ENCODE measurements at places on chromosomes 7 and 10.
A peak's percentile ranks its signal among the peaks of the same experiment; 100 is the strongest.

- DNase-seq = no peak
Measured at GRCh38 chr10:101400585-101400984, 46.6 kb downstream of the BTRC start.

GRCh38 chr7:135833642-135834041 lies 85.0 kb upstream of the FAM180A start:
- no peak for DNase-seq

DNA sequence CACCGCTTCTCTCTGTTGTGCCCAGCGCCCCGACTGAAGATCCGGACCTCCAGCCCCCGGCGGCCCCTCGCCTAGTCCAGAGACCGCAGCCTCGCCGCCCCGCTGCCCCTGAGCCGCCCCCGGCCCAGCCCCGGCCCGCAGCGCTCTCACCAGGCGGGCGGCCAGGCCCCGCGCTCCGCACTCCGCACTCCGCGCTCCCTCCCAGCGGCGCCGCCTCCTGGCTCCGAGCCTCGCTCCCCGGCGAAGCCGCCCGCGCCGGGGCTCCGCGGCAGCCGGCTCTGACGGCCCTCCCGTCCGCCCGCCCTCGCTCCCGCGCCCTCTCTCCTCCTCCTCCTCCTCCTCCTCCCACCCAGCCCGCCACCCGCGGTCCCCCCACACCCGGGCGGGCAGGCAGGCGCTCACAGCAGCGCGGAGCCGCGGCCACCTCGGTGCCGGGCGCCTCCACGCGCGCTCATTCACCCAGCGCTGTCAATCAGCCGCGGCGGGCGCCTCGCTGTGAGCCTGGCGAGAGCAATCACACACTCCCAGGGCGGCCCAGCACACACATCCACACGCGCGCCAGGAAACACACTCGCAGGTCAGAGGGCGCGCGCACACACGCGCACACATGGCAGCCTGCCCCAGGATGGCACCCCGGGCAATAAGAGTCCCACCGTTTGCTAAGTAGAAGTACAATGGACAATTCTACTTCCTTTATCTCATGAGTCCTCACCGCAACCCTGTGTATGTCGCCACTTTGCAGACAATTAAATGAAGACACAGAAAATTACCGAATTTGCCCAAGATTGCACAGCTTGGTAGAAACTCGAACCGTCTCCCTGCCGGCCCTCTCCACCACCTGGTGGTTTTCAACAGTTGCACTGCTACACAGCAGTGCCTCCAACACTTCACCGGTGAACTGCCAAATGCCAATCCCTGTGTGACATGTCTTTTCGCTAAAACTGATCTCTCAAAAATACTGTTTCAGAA lies at the start of gene PRRT4:
TSS of gene PRRT4 (minus strand) at position 280 of the 969 bp plus-strand sequence.
- peak; percentile 25 for DNase-seq

- no peak for DNase-seq
Measured at GRCh38 chr7:105346593-105347322, 42.0 kb downstream of the SRPK2 start.

DNA sequence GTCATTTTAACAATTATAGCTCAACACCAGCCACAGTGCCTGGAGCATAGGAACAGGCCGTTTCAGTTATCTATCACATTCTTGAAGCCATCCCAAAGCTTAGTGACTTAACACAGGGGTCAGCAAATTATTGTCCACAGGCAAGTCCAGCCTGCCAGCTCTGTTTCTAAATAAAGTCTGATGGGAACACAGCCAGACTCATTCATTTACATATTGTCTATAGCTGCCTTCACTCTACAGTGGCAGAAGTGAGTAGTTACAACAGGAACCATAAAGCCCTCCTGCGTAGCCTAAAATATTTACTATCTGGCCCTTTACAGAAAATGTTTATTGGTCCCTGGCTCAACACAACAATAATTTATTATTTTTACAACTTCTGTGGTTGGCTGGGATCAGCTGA lies 407.5 kb upstream of the AUTS2 start:
- no peak for DNase-seq

- no peak for DNase-seq
Measured at GRCh38 chr7:110386006-110386405, 704.9 kb upstream of the LRRN3 start.

DNA sequence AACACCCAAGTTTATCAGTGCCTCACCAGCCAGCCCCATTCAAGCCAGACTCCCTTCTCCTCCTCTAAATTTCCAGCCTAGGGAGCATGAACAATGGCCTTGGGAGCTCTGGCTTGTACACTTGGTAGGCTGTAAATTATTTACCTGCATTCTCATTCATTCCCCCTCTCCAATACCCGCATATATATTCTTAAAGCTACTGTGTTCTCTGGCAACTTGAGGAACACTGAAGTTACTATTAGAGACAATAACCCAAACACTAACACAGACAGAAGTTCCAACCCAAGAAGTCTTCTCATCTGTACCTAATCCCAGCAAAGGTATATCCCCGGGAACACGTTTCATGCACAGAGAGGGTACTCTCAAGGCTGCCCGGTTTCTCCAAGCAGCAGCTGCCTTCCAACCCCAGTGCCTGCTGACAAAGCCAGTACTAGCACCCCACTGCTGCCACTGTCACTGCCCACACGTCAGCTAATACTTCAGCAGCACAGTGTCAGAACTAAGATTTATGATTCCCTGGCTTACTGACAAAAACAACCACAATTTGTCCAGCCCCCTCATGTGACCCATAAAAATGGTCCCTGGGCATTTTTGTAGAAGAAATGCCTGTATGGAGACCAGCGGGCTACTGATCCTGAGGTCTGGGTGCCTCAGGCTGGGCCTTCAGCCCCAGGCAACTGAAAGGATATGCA lies 3.1 kb downstream of the WDR91 start:
- no peak for DNase-seq

DNA sequence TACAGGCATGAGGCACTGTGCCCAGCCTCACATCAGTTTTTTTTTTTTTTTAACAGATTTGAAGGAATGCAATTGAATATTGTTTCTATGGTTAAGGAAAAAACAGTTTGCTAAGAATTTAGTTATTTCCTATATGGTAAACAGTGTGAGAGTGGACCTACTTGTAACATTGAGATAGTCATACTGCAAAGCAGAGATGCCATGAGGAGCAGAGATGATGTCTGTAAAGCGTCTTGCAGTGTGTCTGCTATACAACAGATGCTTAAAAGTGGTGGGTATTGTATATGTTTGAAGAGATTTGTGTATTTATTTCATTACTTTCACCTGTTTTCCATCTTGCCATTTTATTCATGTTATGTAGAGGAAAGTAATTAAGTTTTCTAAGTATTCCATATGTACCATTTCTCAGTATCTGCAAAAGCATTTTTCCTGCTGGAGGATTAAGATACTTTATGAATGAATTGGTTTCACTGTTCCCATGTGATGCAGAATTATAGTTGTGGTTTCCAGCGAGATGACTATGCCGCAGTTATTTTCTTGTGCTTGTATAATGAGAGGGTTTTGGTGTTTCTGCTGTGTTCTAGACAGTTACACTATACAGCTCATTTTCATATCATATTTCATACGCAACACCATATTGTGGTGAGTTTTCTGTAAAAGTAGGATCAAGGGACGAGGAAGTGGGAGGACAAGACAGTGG lies 26.6 kb downstream of the TET1 start:
- no peak for DNase-seq

DNA sequence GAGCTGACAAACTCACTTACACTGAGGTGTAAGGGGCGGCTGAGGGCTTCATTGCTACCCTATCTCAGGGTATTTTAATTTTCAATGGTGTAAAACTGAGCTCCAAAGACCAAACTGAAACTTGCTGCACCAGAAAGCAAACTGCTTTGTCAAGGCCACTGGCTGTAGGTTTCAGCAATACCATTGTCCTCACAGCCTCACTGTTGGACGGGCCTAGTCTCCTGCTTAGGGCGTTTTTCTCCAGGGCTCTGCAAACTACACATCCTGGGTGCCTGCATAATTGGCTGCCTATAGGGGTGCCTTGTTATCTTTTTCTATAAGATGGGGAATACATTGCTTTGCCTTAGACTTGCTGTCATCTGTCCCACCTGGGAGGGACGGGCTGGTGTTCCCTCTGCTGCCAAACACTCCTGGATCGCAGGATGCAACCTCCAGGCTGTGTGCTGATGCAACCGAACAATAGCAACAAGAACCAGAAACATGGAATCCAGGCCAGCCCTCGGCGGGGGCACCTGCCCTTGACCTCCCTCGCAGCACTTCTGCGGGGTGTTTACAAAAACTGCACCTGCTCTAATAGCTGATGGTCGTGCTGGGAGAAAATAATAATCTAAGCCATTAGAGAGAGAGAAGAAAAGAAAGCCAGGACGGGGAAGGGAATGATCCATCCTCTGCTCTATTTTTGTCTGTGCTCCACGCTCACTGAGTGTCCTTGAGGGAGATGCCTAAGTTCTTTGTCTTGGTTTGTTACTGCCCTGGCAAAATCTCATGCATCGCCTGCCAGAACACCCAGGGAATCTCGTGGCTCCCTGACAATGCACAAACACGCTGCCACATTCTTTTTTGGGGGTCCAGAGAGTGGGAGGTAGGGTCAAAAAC lies 104.5 kb downstream of the GALNT17 start:
- no peak for DNase-seq

All from T-helper 22 cell (primary cell).